ENCODE measurements at places on chromosomes 4 and X. TPM values are rescaled to one million over a fixed set of nuclear protein-coding genes. Genes with fewer than 3 reads are reported as not detected.

The CFAP99 gene
- total RNA-seq, result not detected

The TMEM255A gene
- total RNA-seq, result 0.73 TPM

The BMP2K gene
- total RNA-seq, result 25.3 TPM

The C4orf33 gene
- 6.0 TPM for total RNA-seq

The SORBS2 gene
- total RNA-seq, result 73.0 TPM

The IL9R gene
- total RNA-seq, result 0.28 TPM

The S100G gene
- not detected for total RNA-seq

The PRICKLE3 gene
- 8.4 TPM for total RNA-seq

The ARAP2 gene
- total RNA-seq, result 0.96 TPM

The MAGEB2 gene
- not detected for total RNA-seq

The MTNR1A gene
- total RNA-seq, result 0.50 TPM

The SOX3 gene
- total RNA-seq, result 38.9 TPM

The CCSER1 gene
- 0.90 TPM for total RNA-seq

The TMEM47 gene
- total RNA-seq, result 28.5 TPM

The TMEM150C gene
- 1.9 TPM for total RNA-seq

The UCP1 gene
- 0.29 TPM for total RNA-seq

The FAM9B gene
- total RNA-seq, result not detected

The BMX gene
- not detected for total RNA-seq

The HMX1 gene
- total RNA-seq, result 0.26 TPM

The FGF16 gene
- 1.4 TPM for total RNA-seq

The SAGE1 gene
- total RNA-seq, result not detected

The RBMXL3 gene
- not detected for total RNA-seq

The SPANXB1 gene
- total RNA-seq, result not detected

The GAGE12E gene
- total RNA-seq, result not detected

The ALB gene
- not detected for total RNA-seq

The VCX3B gene
- not detected for total RNA-seq

The GAGE12H gene
- not detected for total RNA-seq

The PAGE2B gene
- total RNA-seq, result not detected

The SCD5 gene
- total RNA-seq, result 0.88 TPM

The SORCS2 gene
- 1.8 TPM for total RNA-seq

The PABPC4L gene
- total RNA-seq, result 4.2 TPM

The ADH1A gene
- not detected for total RNA-seq

The NPY1R gene
- 7.2 TPM for total RNA-seq

Measured in H1 (cell line).